Activated CD4-positive, alpha-beta T cell treated with anti-CD3 and anti-CD28 coated beads, Interleukin-2, amount 50 U/mL, for 48 hours (primary cell): ENCODE measurements at places on chromosomes 1 and 21.

DNA sequence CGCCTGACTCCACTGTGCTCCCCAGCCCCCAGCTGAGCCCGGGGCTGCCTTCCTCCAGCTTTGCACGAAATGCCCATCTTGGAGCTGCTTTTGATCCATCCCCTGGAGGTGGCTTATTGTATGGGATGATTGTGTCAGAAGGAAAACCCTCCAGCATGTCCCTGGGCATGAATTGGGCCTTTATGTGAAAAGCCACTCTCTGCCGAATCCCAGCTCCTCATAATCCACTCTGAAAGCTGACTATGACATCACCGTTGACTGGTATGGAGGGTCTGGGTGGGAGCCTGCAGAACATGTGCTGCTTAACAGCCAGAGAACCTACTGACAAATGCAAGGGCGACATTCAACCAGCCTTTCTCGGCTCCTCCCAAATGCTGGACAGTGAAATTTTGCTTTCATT lies 74.6 kb downstream of the NENF start:
- DNase-seq: no peak

DNA sequence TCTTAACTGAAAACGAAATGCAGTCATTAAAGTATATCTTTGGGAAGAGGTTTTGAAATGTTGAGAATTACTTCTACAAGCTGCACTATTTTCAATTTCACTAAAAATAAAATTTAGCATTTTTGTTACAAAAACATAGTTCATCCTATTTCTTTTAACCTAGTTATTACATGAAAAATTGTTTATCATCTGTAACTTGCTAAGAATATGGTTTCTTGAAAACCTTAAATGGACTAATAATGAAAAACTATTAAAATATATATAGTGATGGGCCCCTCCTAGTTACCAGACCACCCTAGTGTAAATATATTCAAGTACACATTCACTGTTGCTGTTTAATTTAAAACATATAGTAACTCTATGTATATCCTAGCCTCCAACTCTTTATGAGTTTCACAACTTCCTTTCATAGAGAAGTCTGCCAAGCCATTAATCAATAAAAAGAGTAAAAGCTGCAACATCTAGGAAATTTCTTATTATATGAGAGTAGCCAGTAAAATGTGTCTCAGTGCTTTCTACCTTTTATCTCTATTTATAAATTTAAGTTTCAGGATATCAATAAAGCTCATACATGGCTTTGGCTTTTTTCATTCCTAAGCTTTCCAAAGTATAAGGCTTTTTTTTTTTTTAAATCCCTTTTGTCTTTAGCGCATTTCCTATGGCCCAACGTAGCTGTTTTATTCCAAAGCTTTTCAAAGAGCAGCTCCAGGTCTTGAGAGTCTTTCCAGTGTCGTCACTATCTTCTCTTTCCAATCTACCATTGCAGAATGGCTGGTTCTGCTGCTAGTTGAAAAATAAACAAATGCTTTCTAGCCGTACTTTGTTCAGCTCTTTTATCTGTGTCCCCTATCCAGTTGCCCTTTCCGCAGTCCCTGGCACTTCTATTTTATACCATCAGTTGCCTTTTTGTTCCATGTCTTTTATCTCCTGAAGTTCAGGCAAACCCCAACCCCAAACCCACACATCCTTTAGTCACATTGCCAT lies 6.5 kb downstream of the IRF2BP2 start:
- DNase-seq: no peak

GRCh38 chr21:30232011-30232410 lies 16.1 kb upstream of the CLDN8 start:
- DNase-seq: no peak

DNA sequence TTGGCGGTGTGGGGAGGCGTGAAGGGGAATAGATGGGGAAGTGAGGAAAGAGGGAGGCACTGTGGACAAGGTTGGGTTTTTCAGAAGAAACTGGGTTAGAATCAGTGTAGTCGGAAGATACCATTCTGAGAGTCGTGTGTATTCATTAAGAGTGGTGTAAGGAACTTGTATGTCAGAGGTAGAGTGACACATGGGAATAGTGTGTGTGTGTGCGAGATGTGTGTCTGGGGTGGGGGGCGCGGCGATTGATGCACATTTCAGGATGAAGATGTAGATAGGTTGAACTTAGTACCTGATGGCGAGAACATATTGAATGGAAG lies 878 bp downstream of the SMG7 start:
- peak; percentile 6 for DNase-seq

- no peak for DNase-seq
Observed at GRCh38 chr1:117686907-117687306, 81.1 kb downstream of the TENT5C start.

DNA sequence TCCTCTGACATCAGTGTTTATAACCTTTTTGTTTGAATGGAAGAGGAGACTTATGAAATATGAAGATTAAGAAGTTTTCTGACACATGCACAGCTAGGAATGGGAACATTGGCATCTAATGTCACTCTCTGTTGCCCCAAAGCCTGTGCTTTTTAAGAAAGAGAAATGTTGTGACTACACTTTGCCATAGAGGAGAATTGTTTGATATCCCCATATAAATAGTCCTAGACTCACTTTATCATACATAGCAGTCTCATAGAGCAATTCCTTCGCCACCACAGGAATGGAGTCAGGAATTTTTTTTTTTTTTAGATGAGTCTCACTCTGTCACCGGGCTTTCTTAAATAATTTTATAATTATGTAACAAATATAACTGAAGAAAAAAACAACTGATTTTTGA lies 1.5 kb downstream of the KRTAP21-3 start:
- DNase-seq: no peak

- no peak for DNase-seq
Observed at GRCh38 chr1:240528591-240528990, 83.4 kb downstream of the GREM2 start.

- no peak for DNase-seq
Observed at GRCh38 chr1:60960891-60961461, 121.4 kb upstream of the NFIA start.

DNA sequence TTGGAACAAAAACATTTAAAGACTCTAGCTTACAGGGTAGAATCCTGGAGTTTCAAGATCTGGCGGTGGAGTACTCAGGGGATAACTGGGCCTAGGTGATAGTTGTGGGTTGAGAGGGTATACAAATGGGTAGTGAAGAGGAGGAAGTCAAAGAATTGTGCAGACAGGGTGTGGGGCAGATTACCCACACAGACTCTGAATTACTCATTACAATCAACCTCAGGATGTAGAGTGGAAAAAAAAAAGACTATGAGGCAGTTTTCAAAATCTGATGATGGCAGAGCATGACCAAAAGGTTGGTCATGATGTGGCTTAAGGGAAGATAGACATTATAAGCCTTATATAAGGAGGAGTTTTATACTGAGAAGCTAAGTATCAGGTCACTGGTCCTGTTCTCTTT lies 44.1 kb upstream of the GLIS1 start:
- no peak for DNase-seq

GRCh38 chr1:61289232-61290098 lies 207.1 kb downstream of the NFIA start:
- DNase-seq: no peak

GRCh38 chr1:17065666-17066065 lies 11.8 kb upstream of the SDHB start:
- DNase-seq: no peak

DNA sequence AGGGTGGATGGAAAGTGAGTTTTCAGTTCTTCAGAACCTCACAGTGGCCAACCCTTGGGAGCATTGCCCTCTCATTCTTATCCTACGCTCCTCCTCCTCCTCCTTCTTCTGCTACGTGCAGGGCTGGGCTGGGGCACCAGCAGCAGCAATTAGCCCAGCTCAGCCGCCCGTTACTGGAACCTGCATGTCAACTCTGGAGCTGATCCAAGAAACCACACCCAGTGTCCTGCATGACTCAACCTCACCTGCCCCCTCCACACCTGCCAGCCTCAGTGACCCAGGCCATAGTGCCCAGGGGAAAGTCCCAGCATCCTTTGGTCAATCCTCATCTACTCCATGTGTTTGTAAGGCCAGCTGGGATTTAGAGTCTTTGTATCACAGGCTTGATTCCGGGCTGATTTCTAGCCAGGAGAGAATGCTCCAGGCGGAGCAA lies 12.6 kb downstream of the ELF3 start:
- no peak for DNase-seq

GRCh38 chr1:202013603-202014002 lies 3.2 kb downstream of the ELF3 start:
- DNase-seq: no peak

DNA sequence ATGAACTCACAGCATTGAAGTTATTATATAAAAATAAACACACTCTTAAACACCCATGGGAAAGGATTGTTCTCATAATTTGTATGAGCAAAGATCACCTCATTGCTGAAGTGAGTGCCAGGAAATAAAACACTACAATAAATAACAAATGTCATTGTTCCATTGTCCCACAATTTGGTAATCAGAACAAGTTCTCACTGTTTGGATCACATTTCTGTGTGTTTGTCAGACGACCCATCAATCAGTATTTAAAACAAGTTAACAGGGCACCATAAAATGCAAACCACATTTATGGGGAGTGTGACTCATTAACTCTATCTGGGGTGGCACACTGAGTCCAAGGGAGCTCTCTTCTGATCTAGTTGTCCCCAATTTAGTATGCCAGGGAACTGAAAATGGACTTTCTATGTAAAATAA lies 124.5 kb downstream of the PTPRC start:
- DNase-seq: no peak

GRCh38 chr1:109815809-109816174 lies 52.1 kb upstream of the EPS8L3 start:
- no peak for DNase-seq

GRCh38 chr21:14050121-14050520 lies 160.6 kb downstream of the LIPI start:
- DNase-seq: no peak

GRCh38 chr1:30191154-30191702 lies 532.2 kb downstream of the MATN1 start:
- DNase-seq: peak; percentile 19

- DNase-seq: no peak
Observed at GRCh38 chr1:27021354-27022031, 8.8 kb upstream of the TENT5B start.

DNA sequence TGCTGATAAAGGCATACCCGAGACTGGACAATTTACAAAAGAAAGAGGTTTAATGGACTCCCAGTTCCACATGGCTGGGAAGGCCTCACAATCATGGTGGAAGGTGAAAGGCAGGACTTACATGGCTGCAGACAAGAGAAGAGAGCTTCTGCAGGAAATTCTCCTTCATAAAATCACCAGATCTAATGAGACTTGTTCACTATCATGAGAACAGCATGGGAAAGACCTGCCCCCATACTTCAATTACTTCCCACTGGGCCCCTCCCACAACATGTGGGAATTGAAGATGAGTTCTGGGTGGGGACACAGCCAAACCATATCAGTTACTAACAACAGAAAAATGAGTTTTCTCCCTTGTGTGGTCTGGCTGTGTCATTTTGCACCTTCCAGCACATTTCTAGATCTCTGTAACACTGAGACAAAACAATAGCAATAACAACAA lies 741.4 kb downstream of the KCNT2 start:
- no peak for DNase-seq

GRCh38 chr1:200298242-200298641 lies 111.6 kb downstream of the ZNF281 start:
- DNase-seq: no peak

DNA sequence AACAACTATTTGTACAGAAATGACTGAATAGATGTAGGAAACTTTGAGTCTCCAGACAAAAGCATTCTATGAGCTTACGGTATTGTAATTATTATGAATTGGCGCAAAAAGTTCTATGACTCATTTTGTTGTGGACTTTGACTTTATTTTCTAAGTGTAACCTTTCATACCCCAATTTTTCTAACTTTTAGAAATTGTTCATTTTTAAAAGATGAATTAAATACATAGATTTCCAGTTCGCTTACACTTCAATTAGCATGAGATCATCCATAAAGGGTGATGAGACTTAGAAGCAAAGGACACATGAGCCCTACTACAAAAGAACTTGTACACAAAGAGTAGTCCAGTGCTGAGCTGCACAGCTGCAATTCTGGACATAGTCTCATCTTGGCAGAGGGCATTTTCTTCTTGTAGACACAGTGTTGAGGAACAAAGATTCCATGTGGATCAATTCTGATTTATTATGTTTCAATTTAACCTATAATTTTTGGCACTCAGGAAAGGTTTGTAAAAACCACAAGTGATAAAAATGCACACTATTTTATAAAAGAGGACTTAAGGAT lies 431.1 kb downstream of the LRRIQ3 start:
- no peak for DNase-seq

GRCh38 chr1:218312509-218312908 lies 27.4 kb downstream of the RRP15 start:
- DNase-seq: no peak

GRCh38 chr1:40373323-40374283 lies at the start of gene SMAP2:
SMAP2 (plus strand) TSS chr1:40373727; CDS start chr1:40374121, 394 bp downstream.
- DNase-seq: peak; percentile 96

GRCh38 chr1:57633056-57633455 lies 209.2 kb upstream of the DAB1 start:
- DNase-seq: no peak

- no peak for DNase-seq
Observed at GRCh38 chr1:29821605-29822004, 585.3 kb downstream of the PTPRU start.

DNA sequence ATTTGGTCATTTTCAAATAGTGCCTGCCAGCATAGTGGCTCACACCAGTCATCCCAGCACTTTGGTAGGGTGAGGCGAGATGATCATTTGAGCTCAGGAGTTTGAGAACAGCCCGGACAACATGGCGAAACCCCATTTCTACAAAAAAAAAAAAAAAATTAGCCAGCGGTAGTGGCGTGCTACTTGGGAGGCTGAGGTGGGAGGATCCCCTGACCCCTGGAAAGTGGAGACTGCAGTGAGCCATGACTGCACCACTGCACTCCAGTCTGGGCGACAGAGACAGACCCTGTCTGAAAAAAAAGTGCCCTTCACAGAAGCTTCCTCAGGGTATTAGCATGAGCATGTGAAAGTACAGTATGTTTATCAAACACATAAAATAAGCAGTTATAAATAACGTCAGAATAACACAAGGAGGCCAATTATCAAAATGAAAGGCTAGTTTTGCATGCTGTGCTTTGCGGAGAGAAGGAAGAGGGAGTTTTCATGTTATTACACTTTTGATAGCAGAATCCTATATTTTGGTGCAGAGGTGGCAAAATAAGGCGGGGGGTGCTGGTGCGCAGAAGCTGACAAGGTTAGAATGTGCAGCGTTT lies 781 bp upstream of the METTL13 start:
- DNase-seq: no peak

GRCh38 chr1:182205351-182206022 lies 144.0 kb upstream of the ZNF648 start:
- no peak for DNase-seq

DNA sequence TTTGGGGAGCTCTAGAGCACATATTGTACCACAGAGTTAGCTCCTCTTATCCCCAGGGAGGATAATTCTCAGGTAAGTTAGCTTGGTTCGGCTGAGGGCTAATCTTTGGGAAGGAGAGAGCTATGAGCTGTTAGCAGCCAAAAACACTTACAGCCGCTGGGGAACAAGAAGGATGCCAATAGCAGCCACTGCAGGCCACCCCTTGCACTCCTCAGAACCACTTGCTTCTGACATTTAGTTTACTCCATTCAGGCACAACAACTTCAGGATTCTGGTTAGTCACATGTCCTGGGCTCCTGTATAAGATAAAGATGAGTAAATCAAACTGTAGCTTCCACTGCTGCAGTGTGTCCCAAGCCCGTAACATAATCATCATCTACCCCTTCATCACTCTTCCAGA lies 212.6 kb upstream of the ADGRL2 start:
- DNase-seq: no peak
